WTC11 (cell line): ENCODE measurements at places on chromosomes 5 and 9. TPM values are rescaled to one million over a fixed set of nuclear protein-coding genes. Genes with fewer than 3 reads are reported as not detected.
A peak's percentile ranks its signal among the peaks of the same experiment; 100 is the strongest.

- DNase-seq: no peak
Measured at GRCh38 chr5:149674686-149675085, 55.4 kb upstream of the PPARGC1B start.

DNA sequence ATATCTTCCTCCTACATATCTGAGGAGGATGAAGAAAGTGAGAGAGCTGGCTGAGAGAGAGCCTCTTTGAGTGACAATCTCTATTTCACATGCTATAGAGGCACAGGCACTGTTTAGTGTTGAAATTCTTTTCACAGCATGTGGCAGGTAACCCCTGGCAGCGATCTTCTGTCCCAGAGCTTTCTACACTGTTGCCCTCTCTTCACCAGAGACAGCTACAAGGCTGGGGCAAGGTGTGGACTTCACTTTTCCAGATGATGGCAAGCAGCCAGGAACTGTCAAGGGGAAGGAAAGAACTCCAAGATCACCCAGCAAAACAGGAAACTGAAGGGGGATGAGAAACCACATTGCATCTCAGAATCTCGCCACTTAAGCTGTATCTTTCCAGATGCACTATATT, 205.2 kb downstream of the CAAP1 start:
- DNase-seq: no peak

DNA sequence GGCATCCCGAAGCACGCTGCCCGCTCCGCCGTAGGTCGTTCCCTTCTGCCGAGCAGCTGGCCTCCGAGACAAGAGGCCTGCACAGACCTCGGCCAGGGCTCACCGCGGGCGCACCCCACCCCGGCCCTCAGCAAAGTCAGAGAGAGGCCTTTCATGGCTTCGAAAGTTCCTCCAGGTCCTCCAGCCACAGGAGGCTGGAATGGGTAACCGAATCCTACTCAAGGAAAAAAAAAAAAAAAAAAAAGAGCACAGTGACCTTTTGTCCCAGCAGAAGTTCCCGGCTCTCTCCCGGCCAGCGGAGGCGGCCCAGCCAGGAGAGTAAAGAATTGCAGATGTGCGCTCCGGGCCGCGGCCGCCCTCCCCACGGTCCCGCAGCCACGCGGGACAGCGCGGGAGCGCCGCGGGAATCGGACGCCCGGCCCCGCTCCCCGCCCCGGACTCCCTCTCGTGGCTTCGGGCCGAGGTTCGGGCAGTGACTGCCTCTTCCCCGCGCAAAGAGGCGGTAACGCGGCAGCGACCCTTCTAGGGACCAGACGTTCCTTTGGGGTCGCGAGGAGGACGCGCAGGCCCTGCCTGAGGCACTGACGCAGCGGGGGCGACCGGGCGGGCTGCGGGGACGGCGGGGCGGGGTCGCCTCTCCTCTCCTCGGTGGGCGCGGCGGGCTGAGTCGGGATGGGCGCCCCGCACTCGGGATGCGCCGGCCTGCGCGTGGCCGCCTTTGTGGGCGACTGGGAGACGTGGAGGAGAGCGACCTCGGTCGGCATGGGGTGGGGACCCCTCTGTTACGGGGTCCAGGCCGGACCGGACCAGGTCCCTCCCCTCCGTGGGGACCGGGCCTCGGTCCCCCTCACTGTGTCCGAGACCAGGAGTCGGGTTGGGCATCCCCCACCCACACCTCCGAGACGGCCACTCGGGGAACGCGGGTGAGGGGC, 754 bp downstream of the GFPT2 start:
- DNase-seq: no peak

GRCh38 chr5:124263680-124264491, 482.6 kb downstream of the ZNF608 start:
- peak; percentile 14 for DNase-seq

DNA sequence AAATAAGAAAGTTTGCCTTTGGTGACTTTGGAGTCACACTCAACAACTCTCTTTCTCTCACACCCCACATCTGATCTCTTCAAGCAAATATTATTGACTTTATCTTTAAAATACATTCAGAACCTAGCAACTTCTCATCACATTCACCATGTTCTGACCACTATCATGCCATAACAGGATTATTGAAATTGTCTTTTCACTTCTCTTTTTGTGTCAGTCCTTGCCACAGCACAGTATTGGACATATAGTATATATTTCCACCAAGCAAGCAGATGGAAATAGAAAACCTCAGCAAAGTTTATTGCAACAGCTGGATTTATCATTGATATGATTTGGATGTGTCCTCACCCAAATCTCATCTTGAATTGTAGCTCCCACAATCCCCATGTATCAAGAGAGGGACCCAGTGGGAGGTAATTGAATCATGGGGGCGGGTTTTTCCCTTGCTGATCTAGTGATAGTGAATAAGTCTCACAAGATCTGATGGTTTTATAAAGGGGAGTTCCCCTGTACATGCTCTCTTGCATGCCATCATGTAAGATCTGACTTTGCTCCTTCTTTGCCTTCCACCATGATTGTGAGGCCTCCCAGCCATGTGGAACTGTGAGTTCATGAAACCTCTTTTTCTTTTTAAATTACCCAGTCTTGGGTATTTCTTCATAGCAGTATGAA, 26.9 kb upstream of the ITGA1 start:
- DNase-seq: no peak

- no peak for DNase-seq
Measured at GRCh38 chr9:36906492-36906891, 127.6 kb downstream of the PAX5 start.

DNA sequence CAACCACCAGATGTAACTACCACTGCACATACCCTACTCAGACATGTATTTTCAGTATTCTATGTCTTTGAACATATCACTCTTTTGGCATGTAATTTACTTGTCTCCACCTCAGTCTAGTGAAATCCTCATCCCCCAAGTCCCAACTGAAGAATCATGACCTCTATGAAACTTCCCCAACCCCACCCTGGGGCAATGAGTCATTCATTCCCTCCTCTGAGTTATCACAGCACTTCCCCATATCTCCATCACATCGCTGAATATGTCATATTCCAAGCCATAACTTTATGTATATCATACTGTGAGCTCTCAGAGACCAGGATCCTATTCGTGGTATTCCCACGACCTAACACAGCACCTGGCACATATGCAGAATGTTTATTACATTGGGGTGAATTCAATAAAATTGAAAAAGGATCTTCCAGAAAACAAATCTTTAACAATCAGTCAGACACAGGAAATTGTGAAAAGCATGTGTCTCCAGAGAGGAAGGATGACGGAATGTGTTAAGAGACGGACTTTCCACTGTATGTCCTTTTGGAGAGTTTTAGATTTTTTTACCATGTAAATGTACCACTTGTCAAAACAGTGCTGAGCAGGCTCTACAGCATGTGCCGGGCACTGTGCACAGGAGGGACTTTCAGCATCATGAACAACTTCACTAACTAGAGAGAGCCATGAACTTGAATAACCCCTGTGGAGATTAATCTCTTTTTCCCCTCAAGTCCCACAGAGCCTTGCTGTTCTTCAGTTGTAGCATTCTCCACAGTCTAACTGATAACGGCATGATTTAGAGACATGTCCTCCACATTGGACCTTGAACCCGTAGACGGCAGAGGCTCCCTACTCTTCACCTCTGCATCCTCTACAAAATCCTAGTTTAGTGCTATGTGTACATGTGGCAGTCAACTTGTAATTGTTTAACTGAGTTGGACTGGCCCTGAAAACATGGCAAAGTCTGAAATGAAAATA, 213.5 kb downstream of the GLIS3 start:
- DNase-seq: no peak

- DNase-seq: no peak
Measured at GRCh38 chr5:134492568-134492967, 32.9 kb upstream of the JADE2 start.

DNA sequence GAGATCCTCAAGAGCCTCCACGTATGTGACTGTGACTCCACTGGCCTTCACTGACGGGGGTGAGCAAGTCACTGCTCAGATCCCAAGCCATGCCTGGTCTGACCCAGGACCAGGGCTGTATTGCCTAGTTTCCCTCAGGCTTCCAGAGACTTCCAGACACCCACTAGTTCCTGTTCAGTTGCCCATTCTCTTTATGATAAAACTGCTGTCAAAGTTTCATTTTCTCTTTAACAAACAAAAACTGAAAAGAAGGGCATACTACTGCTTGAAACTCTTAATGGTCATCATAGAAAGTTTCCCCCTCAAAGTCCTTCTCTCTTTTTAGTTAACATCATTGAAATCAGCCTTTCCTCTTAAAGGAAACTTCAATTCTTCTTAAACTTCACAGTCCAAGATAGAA, 105.7 kb upstream of the GHR start:
- DNase-seq: no peak

- DNase-seq: no peak
Measured at GRCh38 chr9:99056886-99057664, 47.8 kb upstream of the TGFBR1 start.

GRCh38 chr9:128945798-128946501, 1.5 kb downstream of the DOLK start:
- no peak for DNase-seq

DNA sequence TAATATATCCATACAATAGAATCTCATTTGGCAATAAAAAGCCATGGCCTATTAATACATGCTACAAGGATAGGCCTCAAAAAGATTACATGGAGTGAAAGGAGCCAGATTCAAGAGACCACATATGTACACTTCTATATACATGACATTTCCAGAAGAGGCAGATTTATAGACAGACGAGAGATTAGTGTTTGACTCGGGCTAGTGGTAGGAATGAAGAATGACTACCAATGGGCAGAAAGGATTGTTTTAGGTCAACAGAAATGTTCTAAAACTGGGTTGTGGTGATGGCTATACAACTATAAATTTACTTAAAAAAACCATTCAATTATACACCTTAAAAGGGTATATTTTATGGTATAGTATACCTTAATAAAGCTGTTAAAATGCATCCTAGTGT, 41.9 kb downstream of the SETX start:
- no peak for DNase-seq

GRCh38 chr9:135056541-135056940, 30.9 kb upstream of the OLFM1 start:
- no peak for DNase-seq

- peak; percentile 41 for DNase-seq
Measured at GRCh38 chr5:154287136-154287535, 96.6 kb downstream of the GALNT10 start.

DNA sequence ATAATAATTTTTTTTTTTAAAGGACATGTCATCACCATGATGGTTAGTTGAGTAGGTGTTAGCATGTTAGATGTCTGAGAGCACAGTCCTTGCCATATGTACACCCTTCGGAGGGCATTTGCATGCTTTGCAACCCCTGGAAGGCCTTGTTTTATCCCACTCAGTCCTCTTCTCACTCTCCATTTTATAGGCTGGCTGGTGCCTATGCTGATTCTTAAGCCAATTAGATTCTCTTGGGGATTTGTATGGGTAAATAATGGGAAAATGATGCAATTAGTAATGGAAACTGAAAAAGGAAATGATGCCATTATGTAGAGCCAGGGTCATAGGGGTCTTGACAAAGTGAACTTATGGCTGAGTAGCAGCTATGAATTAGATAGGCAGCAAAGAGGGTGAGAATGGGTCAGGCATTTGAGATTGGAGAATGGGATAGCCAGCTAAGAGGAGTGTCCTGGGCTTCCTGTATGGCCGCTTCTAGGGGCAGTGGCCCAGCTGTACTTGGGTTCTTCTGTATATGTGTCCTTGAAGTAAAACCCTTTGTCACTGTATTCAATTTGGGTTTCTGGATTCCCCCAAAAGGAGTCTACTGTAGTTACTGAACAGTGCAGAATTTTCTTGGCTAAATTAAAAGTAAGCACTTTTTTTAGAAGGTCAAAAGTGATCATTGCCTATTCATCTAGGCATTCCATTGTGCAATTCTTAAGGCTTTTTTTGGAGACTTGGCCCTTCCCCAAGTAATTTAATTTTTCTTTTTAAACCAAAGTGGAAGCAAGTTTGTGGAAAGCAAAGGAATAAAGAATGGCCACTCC, 31.6 kb downstream of the LRRTM2 start:
- no peak for DNase-seq

- DNase-seq: no peak
Measured at GRCh38 chr9:110619831-110620230, 40.3 kb upstream of the SVEP1 start.

- DNase-seq: no peak
Measured at GRCh38 chr5:74026310-74026709, 400.3 kb downstream of the ARHGEF28 start.

DNA sequence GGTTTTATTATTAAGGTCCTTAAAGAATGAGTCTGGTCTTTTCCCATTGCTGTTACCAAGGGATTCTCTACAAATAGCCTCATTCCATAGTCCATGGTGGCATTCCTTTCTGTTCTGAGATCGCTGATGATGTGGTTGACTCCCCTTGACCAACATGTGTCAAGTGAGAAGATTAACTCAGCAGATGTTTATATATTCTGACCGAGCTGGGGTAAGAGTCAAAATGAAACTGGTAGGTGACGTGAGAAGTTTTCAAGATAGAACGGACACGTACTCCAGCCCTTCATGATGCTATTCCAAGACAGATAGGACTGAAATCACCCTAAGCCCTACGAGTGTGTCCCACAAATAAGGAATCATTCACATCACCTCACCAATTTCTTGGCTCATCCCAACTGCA, 155.5 kb upstream of the WWC1 start:
- DNase-seq: no peak

The DUSP1 gene
- total RNA-seq: 9.5 to 12.4 TPM (median 11.0 TPM) in 3 replicates

The FOXD4L6 gene
- not detected in 3 replicates for total RNA-seq

The IL9 gene
- total RNA-seq: not detected in 3 replicates

The GCNT1 gene
- 15.6 to 17.2 TPM (median 16.1 TPM) in 3 replicates for total RNA-seq

The CCDC192 gene
- total RNA-seq: 0.52 to 0.69 TPM (median 0.53 TPM) in 3 replicates

The HOMER1 gene
- total RNA-seq: 32.1 to 37.6 TPM (median 35.5 TPM) in 3 replicates

The DBH gene
- 0.23 to 0.34 TPM (median 0.24 TPM) in 3 replicates for total RNA-seq

The RNF44 gene
- total RNA-seq: 204 to 233 TPM (median 216 TPM) in 3 replicates

The EPB41L4A gene
- total RNA-seq: 5.2 to 8.3 TPM (median 6.5 TPM) in 3 replicates

The IRF1 gene
- total RNA-seq: 8.8 to 9.8 TPM (median 9.4 TPM) in 3 replicates

The PHF2 gene
- total RNA-seq: 9.8 to 11.6 TPM (median 10.6 TPM) in 3 replicates

The LHX3 gene
- 0.11 TPM in 1 of 3 replicates, not detected in the others for total RNA-seq

The OR13J1 gene
- total RNA-seq: not detected in 3 replicates
